ENCODE measurements at places on chromosomes 3 and 15.

DNA sequence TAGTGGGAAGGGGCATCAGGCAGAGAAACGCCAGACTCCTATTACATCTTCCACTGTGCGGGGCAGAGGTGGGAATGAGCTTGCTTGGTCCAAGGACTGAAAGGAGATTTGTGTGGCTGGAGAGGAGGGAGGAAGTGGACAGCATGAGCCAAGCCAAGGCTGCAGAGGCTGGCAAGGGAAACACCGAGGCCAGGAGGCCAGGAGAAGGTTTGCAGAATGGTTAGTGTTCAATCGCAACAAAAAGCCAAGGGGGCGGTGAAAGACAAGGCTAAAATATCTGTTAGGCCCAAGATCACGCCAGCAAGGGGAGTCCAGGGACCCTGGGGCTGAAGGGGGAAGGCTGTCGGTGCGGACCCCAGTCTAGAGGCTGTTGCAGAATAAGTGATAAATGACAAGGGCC is 75.8 kb downstream of the CPN2 start:
- no peak for DNase-seq

GRCh38 chr15:59976480-59977271 is 27.4 kb upstream of the FOXB1 start:
- DNase-seq, result no peak

- DNase-seq, result no peak
Observed at GRCh38 chr3:55688154-55688553, 201.0 kb upstream of the WNT5A start.

DNA sequence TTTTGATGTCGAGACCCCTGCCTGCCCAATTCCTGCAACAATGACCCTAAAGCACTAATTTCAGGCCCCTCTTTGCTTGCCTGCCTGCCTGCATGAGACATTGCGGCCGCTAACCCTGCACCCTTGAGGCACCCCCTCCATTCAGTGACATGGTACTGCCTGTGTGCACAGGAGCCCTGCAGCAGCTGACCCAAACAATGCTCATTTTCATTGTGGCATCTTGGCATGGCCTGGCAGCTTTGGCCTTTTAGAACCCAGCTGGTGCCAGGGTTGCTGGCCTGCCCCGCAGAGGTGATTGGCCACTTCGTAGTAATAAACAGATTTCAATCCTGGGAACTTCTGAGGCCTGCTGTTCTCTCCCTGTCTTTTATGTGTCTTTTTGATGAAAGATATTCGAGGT is 33.8 kb downstream of the SLCO3A1 start:
- DNase-seq, result no peak

- DNase-seq, result no peak
Observed at GRCh38 chr15:33314069-33314468, 3.3 kb downstream of the RYR3 start.

DNA sequence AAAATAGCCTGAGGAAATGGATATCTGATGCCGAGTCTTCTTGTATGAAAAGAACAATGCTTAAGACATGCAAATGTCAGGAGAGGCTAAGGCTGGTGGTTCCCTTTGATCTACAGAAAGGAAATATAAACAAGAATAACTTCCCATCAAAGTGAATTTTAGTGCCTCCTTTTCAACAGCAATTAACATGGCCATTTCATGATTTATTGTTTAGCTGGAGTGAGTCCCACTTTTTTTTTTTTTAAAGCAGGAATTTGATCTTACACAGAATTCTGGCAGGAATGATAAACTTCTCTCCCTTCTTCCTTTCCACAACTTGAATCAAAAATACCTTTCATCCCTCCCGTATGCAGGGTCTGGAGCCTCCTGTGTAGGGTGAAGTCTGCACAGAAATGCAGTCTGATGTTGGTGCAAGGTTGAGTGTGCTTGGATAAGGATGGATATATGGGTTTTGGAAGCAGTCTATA is 287.0 kb downstream of the MEX3B start:
- no peak for DNase-seq
